ENCODE measurements at places on chromosomes 6 and 20.
A peak's percentile ranks its signal among the peaks of the same experiment; 100 is the strongest.

DNA sequence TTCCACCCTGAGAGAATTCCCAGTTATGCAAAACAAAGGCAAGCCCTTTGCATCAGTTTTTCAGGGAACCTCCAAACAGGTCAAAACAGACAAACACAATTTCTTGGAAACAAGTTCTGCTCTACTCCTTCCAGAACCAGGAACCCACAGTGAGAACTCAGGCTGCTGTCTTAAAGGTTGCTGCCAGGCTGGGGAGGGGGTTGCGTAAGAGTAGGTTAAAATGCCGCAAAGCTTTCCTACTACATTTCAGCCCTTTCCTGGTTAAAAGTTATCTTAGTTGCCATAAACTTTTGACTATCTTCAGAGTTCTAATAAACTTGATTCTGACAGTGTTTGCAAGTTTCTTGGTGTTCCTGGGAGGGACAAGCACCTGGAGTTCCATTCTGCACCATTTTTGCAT lies 33.8 kb downstream of the KPNA5 start:
- DNase-seq = no peak

DNA sequence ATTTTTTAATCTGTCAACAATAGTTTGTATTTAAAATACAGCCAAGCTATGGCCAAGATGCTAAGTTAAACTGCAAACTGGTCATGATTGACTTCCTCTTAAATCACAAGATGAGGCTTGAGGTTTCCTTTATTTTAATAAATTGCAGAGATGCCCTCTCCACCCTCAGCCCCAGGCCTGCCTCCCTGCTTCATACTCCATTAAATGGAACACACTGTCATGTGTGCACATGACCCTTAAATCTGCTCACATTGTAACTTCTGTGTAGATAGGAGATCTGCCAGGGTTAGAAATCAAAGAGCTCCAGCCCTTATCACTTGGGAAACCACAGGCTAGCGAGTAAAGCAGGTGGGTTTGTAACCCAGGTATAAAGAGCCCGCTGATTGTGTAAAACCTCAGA lies 20.8 kb downstream of the DUSP22 start:
- no peak for DNase-seq

DNA sequence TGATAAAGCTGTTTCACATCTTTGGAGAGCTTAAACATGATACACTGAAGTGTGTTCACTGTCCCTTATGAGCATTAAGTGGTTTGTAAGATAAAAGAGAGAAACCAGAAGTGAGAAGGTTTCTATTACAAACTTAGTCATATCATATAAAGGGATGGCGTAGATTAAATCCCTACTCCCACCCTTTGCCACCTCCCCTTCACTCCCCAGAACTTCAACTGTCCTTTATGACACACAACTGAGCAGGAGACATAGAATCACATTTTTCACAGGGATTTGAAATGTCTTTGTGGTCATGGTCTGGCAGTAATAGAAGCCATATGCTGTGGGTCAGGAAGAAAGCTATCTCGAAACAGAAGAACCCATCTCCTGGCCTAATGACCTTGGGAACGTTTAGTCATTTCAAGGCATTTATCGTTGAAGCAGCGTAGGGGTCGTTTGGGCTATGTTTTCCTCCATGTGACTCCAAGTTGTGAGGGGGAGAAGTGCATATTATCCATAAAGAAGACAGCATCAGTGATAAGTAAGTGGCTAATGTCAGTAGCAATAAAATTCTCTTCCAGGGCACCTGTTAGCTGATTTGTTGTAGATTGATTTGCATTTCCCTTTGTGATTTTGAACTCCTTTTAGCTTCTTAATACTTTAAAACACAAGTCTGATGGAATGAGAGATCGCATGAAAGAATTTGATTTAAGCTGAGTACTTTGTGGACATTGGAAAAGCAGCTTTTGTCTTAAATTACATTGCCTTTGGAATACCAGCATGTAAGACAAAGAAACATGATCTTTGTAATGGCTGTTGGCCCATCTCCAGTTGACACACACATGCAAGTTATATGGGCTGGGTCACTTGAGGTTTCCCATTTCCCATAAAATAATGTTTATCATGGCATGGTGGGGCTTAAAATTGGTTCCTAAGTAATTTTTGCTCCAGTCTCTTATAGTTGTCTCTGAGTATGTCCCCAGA lies 501.5 kb upstream of the FLRT3 start:
- DNase-seq = no peak

DNA sequence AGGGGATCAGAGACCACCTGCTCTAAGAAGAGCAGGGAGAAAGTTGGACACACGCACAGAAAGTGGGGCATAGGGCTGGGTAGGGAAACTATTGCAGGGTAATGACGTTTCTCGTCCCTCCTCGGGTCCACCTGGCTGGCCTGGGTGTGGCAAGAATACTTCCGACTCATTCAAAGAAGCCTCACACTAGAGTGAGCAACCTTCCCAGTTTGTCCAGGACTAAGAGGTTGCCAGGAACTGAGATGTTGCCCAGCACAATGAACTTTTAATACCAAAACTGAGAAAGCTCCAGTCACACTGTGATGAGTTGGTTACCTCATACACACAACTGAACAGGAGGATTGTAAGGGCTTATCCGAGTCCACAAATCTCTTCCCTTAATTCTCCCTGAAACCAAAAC lies 74.5 kb upstream of the ADGRF1 start:
- DNase-seq = no peak

DNA sequence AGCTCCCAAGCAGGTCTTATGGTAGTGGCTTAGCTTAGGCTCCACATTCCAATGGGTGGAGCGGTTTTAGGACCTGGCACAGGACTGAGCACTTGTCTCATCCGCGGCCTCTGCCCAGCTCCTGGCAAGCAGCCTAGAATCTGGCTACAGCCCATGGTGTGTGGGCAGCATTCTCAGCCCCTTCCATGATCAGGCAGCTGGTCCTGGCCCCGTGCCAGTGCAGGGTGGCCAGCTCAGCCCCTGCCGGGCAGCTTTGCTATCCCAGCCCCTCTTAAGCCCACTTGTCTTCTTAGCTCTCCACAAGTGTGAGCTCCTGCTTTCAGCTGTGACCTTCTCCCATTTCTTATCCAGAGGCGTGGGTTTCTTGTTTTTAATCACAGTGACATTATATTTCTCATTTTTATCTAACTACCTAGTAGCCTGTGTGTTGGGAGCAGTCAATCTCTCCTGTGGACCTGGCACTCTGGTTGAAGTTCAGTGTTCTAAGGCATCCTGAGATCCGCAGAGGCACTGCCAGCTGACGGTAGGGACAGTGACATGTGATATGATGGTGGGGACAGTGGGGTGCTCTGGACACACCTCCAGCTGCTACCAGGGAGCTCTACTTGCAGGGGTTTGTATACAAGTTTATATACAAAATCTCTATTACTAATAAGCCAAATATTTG lies 119.9 kb upstream of the PRND start:
- DNase-seq = no peak

DNA sequence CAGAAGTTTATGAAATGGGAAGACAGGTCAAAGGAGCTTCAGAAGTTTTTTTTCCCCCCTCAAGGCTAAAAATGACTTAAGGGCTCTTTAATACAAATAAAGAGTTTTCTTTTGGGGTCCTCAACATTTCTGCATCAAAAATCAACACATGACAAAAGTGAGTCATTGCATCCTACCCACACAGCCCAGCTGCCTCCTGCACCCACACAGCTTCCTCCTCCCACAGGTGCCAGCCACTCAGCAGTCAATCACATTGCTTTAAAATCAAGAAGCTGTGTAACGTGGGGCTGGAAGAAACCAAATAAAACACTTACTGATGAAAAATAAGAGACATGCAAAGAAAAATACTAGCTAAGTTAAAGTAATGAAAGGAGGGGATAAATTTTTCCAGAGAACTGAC lies 68.5 kb downstream of the MAP3K5 start:
- DNase-seq = peak; percentile 15

- no peak for DNase-seq
These were observed 538 bp upstream of the GRM1 start for GRCh38 chr6:146028252-146028795.

- no peak for DNase-seq
These were observed 2.7 kb downstream of the SLC17A2 start for GRCh38 chr6:25927756-25928216.

DNA sequence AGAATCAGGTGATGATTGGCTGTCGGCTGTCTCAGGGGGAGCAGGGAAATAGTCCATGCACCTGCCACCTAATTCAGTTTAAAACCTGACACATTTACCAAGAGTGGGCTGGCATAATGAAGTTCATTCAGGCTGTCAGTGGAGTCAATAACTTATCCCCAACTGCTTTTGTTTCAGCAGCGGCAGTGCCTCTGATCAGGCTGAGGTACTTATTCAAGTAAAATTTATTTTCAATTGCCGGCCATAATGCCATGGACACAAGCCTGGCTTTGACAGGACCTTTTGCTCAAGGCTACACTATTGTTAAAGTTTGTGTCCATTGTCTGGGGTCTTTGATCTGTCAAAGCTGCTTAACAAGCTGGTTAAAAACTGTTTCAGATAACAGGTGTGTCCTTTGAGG lies 20.6 kb downstream of the OLIG3 start:
- DNase-seq = no peak

- DNase-seq = peak; percentile 74
These were observed at the start of gene ZBTB24 for GRCh38 chr6:109482905-109483734. Gene ZBTB24, minus strand, starts transcription at chr6:109483219. Its CDS starts 1,193 bp downstream, at chr6:109482026.

DNA sequence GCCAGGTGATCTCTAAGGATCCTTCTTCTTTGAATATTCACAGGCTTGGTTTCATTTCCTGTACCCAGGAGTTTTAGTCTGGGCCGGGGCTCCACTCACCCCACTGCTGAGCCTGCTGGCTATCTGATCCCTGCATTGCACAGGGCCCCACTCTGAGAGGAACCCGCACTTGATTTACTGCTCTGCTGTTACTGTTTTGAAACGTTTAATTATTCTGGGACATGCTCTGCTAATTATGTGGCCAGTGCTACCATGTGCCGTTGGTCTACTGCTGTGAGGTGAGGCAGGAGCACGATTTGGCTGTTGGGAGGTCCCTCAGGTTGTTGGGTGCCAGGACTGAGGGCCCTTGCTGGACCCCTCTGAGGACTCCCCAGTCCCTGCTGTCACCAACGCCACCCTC lies 108.7 kb upstream of the SIRPA start:
- DNase-seq = no peak

GRCh38 chr20:51480507-51481270 lies 61.8 kb downstream of the NFATC2 start:
- no peak for DNase-seq

DNA sequence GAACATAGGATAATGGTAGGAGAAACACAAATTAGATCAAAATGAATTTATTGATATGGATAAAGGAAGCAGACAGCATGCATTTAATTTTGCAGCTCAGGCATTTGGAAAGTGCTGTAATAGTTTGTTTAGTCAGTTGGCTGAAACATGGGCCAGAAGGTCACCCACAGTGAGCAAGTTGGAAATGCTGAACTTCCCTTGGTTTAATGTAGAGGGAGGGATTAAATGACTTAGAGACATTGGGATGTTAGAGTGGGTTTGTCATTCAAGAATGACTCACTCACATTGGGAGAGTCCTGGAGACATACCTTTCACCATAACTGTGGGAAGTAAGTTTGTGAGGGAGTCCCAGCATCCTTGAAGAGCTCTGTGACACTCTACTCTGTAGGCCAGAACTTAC lies 231.5 kb upstream of the PLCB4 start:
- DNase-seq = no peak

DNA sequence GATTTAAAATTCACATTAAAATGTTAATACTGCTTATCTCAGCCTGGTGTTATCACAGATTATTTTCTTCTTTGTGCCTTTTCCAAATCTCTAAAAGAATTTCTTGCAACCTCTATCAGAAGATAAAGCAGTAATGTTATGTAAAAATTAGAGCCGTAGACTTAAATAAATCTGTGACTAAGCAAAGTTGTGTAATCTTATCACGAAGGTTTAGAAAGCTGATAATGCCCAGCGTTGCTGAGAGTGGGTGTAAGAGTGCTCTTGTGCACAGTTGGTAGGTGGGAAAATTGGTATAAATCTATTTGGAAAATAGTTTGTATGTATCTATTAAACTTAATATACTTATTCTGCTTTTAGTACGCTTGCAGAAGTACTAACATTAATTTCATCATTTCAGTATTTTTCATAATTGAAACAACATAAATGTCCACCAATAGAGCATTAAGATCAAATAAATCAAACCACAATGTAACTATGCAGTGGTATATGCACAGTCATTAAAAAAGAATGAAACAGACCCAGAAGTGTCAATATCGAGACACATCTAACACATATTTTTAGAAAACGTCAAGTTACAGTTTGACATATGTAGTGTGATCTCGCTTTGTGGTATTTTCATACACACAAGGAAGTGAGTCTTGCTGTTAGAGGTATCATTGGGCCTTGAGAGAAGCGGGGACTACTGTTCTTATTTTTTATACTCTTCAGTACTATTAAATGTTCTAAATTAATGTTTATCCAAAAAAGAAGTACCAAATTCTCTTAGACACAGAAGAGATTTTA lies 54.4 kb upstream of the PBOV1 start:
- DNase-seq = no peak

- DNase-seq = no peak
These were observed 26.0 kb upstream of the KIF16B start for GRCh38 chr20:16599257-16599656.

DNA sequence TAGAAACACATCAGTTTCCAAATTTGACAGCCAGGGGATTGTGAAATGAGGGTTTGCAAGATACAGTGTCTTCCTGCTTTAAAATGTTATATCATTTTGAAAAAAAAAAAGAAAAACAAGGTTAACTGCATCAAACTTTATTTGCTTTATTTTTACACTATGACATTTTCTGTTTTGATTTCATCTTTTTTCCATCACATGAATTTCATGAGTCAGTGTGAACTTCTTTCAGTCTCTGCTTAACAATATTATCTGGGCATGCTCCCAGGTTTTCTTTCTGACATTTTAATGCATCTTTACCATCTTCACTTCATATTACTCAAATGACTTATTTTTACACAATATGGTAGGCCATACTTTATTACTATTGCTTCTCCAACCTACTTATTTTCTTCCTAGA lies 1.9 kb downstream of the NCOA7 start:
- DNase-seq = no peak

DNA sequence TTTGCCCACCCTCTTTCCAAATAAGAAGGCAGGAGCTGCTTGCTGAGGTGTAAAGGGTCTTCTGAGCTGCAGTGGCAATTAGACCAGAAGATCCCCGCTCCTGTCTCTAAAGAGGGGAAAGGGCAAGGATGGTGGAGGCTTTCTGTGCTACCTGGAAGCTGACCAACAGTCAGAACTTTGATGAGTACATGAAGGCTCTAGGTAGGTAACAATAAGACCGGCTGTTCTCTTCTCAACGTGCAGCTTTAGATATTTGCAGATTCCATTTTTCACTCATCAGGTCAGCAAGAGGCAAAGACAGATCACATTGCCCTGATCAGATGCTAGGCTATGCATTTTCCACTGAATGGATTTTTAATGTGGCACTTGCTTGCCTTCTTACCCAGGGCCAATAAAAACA lies at the start of gene FABP7:
TSS of gene FABP7 (plus strand) at position 50 of the 400 bp plus-strand sequence. CDS start at position 129, 79 bp downstream.
- no peak for DNase-seq

DNA sequence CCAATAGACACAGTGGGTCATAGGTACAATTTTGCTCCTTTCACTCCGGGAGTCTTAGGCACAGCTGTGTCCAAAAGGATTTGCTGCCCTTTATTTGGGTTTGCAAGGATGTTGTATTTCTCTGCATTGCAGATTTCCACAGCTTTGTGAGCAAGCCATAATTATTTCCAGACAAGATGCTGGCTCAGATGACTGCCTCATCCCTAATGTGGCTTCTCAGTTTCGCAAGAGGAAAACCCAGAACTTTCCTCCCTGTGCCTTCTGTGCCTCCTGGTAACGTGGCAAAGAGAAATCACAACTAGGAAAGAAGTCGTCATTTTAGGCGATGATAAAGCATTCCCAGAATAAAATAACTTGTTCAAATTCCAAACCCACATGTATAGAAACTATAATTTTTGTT lies 33.7 kb downstream of the FAM50B start:
- DNase-seq = no peak

Data from stimulated activated CD8-positive, alpha-beta memory T cell treated with anti-CD3 and anti-CD28 coated beads, Interleukin-7, amount 100 ng/mL, for 1 hour (primary cell).